ENCODE measurements at places on chromosomes 16 and 17.

- no peak for DNase-seq
These were observed 69.2 kb downstream of the CYB561 start for GRCh38 chr17:63376949-63377348.

DNA sequence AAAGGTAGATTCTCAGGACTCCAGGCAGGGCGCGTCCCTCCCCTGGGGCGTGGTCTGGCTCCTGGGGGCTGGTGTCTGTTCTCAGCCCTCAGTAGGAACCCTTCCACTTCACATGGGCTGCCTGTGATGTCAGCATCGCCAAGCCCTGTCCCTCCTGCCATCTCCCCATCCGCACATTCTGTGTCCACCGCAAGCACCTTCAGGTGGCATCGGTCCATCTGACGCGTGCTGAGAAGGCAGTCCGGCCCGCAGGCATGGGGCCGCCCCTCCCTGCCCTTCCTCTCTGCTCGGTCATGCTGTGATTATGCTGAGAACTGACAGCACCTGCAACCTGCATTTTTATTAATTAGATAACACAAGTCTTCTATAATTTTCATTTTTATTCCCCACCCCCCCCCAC lies 12.7 kb upstream of the DNAH17 start:
- DNase-seq, result no peak

GRCh38 chr17:45222996-45223538 lies 1.4 kb downstream of the FMNL1 start:
- DNase-seq, result no peak

DNA sequence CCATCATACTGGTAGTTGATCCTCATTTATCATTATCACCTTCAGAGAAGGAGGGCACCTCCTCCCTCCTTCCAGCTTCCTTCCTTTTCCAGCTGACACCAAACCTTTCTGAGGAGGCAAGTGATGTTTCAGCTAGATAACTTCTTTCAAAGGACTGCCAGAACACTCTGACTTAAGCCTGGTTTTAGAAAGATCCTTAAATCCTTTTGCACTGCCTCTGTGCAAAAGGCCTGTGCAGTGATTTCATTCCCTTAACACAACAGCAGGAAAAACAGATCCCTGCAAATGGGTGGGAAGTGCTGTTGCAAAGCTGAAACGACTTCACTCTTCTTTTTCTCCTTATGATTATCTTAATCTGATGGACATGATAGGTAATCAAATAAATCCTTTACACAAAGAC lies 7.1 kb upstream of the KRT23 start:
- no peak for DNase-seq

- no peak for DNase-seq
These were observed 10.9 kb upstream of the ARHGAP23 start for GRCh38 chr17:38417210-38417951.

GRCh38 chr17:7191571-7192270 lies 12.6 kb upstream of the ASGR1 start:
- DNase-seq, result no peak

DNA sequence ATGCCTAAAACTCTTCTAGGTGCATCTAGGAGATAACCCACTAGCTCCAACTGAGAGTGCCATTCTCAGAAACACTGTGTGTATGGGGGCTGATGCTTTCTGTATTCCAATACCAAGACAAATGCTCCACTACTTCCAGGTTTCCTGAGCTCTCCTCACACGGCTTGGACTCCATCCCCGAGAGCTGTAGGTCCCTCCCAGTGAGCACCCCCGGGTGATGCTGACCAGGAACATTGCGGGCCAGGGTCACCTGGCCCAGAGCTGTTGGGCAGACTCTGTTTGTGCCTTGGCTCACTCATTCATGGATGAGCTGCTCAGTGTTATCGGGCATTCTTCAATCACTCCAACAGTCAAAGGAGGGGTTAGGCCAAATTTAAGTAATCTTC lies 7.0 kb downstream of the CUEDC1 start:
- DNase-seq, result no peak

- DNase-seq, result no peak
These were observed 13.9 kb downstream of the GPR142 start for GRCh38 chr17:74380959-74381808.

GRCh38 chr17:81685108-81685507 lies 1.3 kb downstream of the HGS start:
- no peak for DNase-seq

GRCh38 chr17:30164531-30164930 lies 47.9 kb downstream of the NSRP1 start:
- DNase-seq, result no peak

GRCh38 chr17:542943-543342 lies 171.7 kb downstream of the VPS53 start:
- no peak for DNase-seq

DNA sequence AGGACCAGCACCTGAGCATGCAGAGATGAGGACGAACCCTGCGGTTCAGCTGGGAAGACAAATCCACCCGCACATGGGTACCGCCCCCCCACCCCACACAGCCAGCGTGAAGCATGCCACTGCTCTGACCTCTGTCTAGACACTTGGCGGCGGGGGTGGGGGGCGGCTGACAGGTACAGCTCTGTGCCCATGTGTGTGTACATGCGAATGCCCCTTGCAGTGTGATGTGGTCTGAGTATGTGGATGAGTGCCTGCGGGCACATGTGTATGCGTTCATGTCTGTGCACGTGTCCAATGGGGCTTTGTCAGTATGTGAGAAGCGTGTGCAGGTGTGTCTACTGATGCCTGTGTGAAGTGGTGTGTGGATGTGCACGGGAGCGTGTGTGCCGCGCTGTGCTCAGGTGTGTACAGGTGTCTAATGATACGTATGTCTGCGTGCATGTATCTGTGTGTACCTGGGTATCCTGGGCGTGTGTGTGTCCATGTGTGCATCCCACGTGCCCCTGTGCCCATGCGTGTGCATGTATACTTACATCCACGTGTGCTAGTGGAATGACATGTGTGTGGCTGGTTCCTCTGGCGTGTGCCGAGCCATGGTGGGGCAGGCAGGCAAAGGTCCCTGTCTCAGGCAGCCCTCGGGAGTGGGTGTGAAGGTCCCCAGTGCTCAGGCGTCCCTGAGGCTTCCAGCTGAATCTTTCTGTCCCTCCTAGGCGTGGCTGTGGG lies 636 bp upstream of the RAP1GAP2 start:
- DNase-seq, result no peak

GRCh38 chr16:61887903-61888302 lies 148.3 kb downstream of the CDH8 start:
- DNase-seq, result no peak

- peak; percentile 99 for DNase-seq
These were observed at the start of the genes FTO and RPGRIP1L for GRCh38 chr16:53703590-53704444. Gene FTO, plus strand, starts transcription at chr16:53704156. Gene RPGRIP1L, minus strand, starts transcription at chr16:53703859. Its CDS starts 3,136 bp downstream, at chr16:53700723.

DNA sequence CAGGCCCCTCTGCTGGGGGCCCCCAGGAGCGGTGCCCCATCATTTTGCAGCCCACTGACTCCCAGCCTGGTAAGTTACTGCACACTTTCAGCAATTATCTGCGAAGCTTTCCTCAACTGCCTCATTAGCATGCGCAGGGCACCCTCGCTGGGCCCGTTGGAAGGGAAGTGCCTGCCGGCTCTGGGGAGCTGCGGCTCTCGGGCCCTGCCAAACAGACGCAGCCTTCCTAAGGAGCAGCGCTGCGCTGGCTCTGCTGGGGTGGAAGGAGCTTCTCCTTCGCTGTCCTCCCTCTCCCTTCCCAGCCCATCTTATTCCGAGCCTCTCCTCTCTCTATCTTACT lies 71.0 kb downstream of the RBBP6 start:
- DNase-seq, result no peak

- peak; percentile 34 for DNase-seq
These were observed 30.8 kb downstream of the USP43 start for GRCh38 chr17:9676084-9676483.

- DNase-seq, result no peak
These were observed 116.4 kb upstream of the NLRP1 start for GRCh38 chr17:5700745-5701144.

DNA sequence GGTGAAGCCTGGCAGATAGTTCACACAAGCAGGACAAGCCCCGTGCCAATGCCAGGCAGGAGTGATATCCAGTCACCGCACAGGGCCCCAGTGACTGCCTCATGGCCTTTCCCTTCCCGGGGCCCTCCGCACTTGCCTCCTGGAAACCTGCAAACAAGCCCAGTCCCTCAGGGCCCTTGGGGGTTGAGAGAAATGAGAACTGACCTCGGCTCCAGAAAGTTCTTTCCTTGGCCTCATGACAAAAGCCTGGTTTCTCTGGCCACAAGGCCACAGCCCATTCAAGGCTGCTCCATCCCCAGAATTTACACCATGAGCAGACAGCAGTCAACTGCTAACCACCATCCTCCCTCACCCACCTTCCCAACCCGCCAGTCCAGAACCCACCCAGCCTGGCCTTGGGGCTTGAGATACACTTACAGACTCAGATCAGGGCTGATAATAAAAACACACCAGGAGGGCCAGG lies 77.6 kb downstream of the CCDC182 start:
- peak; percentile 17 for DNase-seq

DNA sequence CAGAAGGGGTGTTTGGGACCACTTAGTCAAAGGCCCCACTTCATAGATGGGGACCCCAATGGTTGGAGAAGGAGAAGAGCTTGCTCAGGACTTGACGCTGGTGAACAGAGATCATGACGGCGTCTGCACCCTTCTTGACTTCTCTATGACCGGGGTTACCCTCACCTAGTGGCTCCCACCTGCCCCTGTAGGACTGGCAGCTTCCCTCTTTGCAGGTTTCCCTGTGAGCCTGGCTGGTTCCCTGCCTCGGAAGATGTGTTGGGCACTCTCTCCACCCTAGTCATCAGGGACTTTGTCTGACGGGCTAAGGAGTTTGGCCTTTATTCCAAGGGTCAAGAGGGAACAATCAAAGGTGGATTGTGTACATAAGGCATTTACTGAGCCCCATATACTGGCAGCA lies 22.7 kb downstream of the TBX4 start:
- DNase-seq, result no peak

- no peak for DNase-seq
These were observed 5.8 kb upstream of the BRIP1 start for GRCh38 chr17:61869138-61869537.

DNA sequence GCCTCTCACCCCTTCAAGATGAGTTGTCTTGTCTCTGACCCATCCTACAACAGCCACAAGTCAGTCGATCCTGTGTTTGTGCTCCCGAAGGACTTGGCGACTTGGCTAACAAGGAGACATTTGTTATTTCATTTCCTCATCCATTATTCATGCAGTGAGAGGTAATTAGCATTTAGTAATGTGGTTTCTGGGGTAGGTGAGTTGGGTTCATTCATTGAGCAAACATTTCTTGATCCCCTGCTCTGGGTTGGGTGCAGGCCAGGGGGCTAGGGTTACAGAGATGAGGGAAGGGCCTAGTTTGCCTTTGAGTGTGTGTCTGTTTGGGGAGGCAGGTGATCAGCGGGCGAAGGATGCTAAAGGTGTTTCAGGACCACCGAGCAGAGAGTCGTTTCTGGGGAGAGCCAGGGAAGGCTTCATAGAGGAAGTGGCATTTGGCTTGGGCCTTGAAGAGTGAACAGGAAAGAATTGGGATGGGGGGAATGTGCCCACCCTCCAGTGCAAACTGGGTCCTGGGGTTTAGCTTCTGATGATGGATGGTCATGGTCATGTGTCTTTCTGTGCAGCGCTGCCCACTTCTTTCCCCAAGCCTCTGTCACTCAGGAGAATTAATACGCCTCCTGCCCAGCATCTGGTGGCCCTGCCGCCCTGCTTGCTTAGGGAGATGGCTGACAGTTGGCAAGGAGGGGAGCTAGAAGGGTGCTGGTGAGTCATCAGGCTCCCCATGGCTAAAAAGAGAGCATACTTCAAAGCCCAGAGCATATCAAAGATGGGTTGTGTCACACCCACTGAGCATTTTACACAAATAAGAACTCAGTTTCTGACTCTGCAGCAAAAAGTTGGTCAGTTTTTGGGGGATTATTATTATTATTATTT lies 38.5 kb downstream of the MSI2 start:
- no peak for DNase-seq

DNA sequence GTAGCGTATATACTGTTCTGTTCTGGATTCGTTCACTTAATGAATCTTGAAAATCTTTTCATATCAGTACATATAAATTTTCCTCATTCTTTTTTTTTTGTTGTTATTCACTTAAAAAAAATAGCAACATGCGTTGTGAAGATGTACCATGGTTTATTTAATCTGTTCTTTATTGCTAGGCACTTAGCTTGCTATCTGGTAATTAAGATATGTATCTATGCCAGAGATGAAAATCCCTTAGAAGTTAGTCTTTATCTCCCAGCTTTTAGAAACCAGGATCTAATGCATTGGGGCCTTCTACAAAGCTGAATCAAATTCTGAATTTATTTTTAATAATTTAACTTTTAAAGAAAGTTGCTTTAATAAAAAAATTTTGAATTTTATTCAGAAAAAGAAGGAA lies 13.0 kb upstream of the DNAJA2 start:
- no peak for DNase-seq

- DNase-seq, result no peak
These were observed 15.6 kb upstream of the TRIM25 start for GRCh38 chr17:56929362-56929969.
